ENCODE measurements at places on chromosomes 5 and 9.

- no peak for DNase-seq
Observed at GRCh38 chr9:84154320-84154719, 173.7 kb downstream of the RMI1 start.

DNA sequence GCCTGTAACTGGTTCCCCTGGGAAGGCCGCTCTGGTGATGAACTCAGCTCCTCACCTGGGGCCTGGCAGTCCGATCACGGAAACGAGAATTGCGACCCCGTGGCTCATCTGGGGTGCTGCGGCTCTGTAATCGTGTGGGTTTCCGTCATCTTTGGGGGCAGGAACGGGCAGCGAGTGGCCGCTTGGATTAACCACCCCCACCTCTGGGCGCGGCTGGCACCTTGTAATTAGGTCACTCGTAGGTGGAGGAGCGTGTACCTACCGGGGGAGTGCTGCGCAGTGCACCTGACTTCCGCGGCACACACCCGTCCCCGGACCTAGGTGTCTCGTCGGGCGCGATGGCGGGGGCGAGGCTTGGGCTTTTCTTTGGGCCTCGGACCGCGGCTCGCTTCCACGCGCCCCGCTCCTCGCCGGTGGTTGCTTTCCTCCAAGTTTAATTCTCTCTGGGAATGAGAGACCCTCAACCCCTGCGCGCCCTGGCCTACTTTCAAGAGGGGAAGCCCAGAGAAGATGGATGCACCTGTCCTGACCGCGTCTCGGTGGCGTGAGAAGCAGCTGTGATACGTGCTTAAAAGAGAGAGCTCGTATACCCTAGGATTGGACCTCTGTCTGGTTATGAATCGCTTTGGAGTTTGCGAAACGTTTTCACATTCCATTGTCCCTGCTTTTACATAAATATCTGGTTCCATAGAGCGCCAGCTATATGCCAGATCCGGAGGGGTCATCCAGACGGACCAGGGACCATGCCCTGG is 744 bp upstream of the PPP2CA start:
- DNase-seq: no peak

- no peak for DNase-seq
Observed at GRCh38 chr5:8516356-8516755, 647.4 kb downstream of the MTRR start.

DNA sequence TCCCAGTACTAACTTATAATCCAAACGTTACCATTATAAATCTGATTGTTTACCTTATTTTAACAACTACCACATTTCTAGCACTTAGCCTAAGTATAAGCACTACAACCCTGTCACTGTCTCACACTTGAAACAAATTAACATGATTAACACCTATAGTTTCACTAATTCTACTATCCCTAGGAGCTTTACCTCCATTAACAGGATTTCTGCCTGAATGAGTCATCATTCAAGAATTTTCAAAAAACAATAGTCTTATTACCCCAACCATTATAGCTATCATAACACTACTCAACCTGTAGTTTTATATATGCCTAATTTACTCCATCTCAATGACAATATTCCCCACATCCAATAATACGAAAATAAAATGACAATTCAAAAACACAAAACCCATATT is 89.6 kb downstream of the INSL6 start:
- DNase-seq: no peak

DNA sequence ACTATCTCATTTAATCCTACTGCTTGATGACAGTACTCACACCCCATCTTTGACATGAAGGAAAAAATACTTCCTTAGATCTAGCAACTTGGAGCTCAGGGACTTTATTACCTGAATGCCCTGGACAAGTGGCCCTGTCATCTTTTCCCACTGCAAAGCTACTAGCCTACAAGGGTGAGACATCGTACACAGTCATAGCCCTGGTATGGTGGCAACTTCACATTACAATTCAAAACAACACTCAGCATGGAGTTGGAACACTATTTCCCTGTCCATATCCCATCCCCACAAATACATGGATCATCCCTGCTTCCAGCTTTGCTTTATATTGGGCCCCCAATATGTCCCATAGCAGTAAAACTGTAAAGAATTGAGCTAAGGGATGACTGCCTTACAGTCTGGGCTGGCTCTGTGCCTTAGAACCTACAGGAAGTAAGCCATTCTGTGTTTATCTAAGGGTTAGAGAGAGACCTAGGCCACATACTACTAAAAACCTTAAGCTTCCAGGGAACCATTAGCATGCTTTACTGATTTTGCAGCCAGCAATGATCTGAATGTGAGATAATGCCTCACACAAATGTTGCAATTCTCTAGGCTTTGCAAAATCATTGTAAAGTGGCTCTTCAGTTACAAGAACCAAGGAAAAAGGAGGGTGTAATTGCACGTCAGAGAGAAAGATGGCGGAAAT is 55.9 kb downstream of the OTULIN start:
- DNase-seq: no peak

- no peak for DNase-seq
Observed at GRCh38 chr5:6319116-6319515, 59.2 kb downstream of the MED10 start.

Measured in psoas muscle (tissue), 8 donors.